Type B pancreatic cell (in vitro differentiated cells): ENCODE measurements at places on chromosomes 16 and 17. TPM values are rescaled to one million over a fixed set of nuclear protein-coding genes. Genes with fewer than 3 reads are reported as not detected.
A peak's percentile ranks its signal among the peaks of the same experiment; 100 is the strongest.

The LRRC75A gene
- 2.9 and 4.5 TPM in 2 replicates for total RNA-seq

The HSD11B2 gene
- total RNA-seq = 5.4 and 8.5 TPM in 2 replicates

The ABCA9 gene
- total RNA-seq = 0.19 and 5.0 TPM in 2 replicates

- peak; percentile 85 for DNase-seq
Observed at GRCh38 chr17:46940692-46941404, 17.9 kb downstream of the GOSR2 start.

GRCh38 chr16:85610446-85611193, 2.5 kb upstream of the GSE1 start:
- peak; percentile 92 for DNase-seq
